Progenitor cell of endocrine pancreas (in vitro differentiated cells): ENCODE measurements at places on chromosomes 3 and 15. TPM values are rescaled to one million over a fixed set of nuclear protein-coding genes. Genes with fewer than 3 reads are reported as not detected.

Gene ZDHHC23
- 15.4 and 16.5 TPM in 2 replicates for total RNA-seq

Gene NDUFB5
- total RNA-seq, result 77.3 and 82.8 TPM in 2 replicates

Gene TTLL13
- total RNA-seq, result 0.69 TPM in 1 of 2 replicates, not detected in the other

Gene FANCD2OS
- total RNA-seq, result not detected in 2 replicates

Gene NR2E3
- total RNA-seq, result 0.47 TPM in 1 of 2 replicates, not detected in the other

Gene MCF2L2
- total RNA-seq, result 0.43 and 0.71 TPM in 2 replicates

Gene KBTBD13
- total RNA-seq, result not detected in 2 replicates

Gene KBTBD8
- 5.8 and 6.1 TPM in 2 replicates for total RNA-seq

Gene NGLY1
- total RNA-seq, result 43.9 and 44.5 TPM in 2 replicates

Gene MOBP
- total RNA-seq, result not detected in 2 replicates

Gene CACNA2D2
- total RNA-seq, result 5.5 and 6.9 TPM in 2 replicates

Gene C3orf85
- total RNA-seq, result not detected in 2 replicates

Gene THAP10
- total RNA-seq, result 4.1 and 4.5 TPM in 2 replicates

Gene TM4SF1
- 2.1 and 2.3 TPM in 2 replicates for total RNA-seq

Gene IL16
- 0.16 and 0.38 TPM in 2 replicates for total RNA-seq

Gene AQP9
- total RNA-seq, result not detected in 2 replicates

Gene PCLAF
- total RNA-seq, result 25.0 and 33.7 TPM in 2 replicates

Gene CCR9
- not detected in 2 replicates for total RNA-seq

Gene DUT
- total RNA-seq, result 72.8 and 77.1 TPM in 2 replicates

Gene BCL2A1
- total RNA-seq, result not detected in 2 replicates

Gene P2RY14
- total RNA-seq, result not detected in 2 replicates

Gene TMCO5A
- not detected in 2 replicates for total RNA-seq

Gene HGD
- 11.9 and 27.8 TPM in 2 replicates for total RNA-seq

Gene CPN2
- not detected in 2 replicates for total RNA-seq

Gene GOLGA6L7
- not detected in 2 replicates for total RNA-seq

Gene LMCD1
- total RNA-seq, result 24.3 and 26.1 TPM in 2 replicates

Gene ZNF80
- total RNA-seq, result not detected in 2 replicates

Gene ISLR
- total RNA-seq, result not detected in 2 replicates
